Erythroblast (primary cell): ENCODE measurements at places on chromosomes 3 and 15.

- no peak for DNase-seq
Measured at GRCh38 chr3:2078821-2079220, 19.8 kb upstream of the CNTN4 start.

- DNase-seq = no peak
Measured at GRCh38 chr15:81642451-81642990, 268.5 kb upstream of the TMC3 start.

DNA sequence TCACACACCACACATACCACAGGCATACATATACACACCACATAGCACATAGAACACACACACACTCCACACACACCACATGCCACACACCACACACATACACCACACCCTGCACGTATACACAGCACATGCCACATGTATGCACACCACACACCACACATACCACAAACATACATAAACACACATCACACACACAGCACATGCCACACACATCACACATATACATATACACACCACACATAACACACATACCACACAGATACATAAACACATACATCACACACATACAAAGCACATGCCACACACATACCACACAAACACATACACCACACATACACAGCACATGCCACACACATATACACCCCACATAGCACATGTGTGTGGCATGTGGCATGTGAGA lies 171.1 kb downstream of the OR4M2 start:
- no peak for DNase-seq

DNA sequence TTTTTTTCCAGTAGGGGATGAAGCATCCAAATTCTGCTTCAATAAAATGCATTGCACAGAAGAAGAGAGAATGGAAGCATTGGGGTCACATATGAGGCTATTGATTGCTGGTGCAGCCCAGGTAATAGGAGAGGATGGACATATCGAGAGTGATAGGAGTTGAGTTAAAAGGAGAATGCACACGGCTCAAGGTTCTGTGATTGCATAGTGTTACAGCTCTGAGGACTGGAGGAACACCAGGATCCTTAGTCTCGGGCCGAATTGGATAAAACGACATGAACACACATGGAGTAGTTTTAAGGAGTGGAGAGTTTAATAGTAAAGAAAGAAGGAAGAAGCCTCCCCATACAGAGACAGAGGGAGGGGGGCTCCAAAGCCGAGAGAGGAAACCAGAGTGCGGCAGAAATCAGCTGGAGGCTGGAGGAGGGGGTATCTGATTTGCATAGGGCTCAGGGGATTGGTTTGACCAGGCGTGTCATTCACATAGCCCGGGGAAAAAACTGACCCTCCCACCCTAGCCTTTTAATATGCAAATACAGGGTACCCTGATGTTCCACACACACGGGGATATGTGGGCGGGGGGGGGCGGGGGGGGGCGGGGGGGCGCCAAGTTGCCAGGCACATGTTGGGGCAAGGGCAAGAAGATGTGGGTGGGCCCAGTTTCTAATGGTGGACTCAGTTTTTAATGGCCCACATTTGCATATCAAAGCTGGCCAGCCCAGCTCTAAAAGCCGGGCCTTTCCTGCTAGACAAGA lies 156.9 kb downstream of the AGBL1 start:
- no peak for DNase-seq

- DNase-seq = no peak
Measured at GRCh38 chr3:59189526-59189925, 139.7 kb upstream of the CFAP20DC start.

DNA sequence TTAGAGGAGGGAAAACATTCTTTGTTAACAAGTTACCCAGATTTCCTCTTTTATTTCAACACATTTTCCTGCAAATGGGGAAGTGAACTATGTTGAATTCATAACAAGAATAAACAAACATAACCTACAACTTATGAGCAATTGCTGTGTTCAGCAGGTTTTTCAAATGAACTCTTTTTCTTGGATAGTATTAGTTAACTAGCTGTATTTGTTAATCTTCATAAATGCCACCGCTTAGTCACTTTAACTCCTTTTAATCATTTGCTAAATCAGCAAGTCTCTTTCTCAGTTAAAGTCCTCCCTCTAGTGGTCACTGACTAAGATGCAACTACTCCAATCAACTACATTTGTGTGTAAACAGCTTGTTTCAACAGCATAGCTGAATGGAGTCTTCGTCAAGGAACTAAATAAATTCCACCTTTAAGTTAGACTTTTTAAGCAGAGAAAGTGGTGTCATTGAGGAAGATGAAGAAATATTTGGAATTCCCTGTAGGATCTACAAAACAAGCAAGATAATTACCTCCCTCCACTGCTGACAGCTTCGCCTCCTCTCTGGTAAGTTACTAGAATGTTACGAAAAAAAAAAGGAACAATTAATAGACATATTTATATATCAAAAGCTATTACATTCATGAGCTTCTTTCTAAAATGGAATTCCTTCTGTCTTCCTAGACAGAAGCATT lies 1122.0 kb downstream of the ROBO1 start:
- peak; percentile 83 for DNase-seq

DNA sequence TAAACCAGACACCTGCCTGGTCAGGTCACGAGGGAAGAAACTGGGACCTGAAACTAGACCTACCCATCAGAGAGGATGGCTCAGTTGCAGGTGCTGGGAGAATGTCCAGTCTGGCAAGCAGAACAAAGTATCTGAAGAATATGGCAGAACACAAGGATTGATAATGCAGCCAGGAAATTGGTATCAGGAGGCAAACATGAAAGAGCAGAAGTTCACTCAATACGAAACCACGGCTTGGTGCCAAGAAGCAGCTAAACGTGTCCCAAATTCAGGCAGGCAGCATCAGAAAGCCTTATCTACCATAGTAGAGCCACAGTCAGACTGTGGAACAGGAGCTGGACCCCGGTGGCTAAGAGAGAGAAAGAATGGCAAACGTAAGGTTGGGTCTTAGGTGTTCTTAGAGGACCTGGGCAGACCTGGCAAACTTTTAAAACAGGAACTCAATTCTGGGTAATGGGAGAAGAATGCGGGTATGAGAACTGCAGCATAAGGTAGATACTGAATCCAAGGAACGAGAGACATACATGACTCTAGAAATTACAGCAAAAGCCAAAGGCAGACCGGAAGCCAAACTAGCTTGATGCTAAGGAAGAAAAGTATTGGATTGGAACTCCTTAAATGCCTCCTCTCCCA lies 169.0 kb upstream of the NECTIN3 start:
- no peak for DNase-seq
